ENCODE measurements at places on chromosomes 12 and 14.
A peak's percentile ranks its signal among the peaks of the same experiment; 100 is the strongest.

DNA sequence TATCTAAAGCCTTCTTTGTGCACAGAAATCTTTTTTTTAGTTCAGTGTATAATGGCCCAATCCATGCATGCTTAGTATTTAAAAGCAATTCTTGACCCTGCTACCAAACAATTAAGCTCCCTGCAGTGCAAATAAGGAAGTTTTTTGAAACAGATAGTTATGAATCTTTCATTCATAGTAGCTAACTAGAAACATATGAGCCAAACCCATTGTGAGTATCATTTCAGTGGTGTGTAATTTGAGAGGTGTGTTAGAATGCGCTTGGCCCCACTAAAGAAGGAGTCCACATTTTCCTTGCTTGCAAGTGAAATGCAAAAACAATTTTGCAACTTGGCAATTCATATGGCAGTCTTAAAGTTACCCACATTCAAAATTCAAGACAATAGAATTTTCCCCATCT is 14.4 kb downstream of the EPS8 start:
- no peak for DNase-seq

DNA sequence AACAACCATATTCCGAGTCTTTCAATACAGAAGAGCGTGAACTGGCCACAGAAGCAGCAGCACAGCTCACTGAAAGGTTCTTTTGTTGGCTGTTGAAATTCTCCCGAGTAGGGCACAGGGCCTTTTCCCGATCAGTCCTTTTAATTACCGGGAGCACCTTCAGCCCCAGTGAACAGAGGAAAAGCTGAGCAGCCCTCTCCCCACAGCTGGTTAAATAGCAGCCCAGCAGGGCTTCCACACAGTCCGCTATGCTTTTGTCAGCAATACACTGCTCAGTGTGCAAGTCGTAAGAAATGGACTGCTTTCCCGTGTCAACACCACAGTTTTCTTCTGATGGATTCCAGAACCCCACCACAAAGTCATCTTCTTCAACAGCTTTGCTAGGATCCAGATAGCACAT is 61.3 kb downstream of the DICER1 start:
- DNase-seq = no peak

GRCh38 chr14:70934502-70935134 is 27.4 kb downstream of the PCNX1 start:
- no peak for DNase-seq

GRCh38 chr14:58280954-58281787 is 17.2 kb upstream of the ARID4A start:
- peak; percentile 96 for DNase-seq

DNA sequence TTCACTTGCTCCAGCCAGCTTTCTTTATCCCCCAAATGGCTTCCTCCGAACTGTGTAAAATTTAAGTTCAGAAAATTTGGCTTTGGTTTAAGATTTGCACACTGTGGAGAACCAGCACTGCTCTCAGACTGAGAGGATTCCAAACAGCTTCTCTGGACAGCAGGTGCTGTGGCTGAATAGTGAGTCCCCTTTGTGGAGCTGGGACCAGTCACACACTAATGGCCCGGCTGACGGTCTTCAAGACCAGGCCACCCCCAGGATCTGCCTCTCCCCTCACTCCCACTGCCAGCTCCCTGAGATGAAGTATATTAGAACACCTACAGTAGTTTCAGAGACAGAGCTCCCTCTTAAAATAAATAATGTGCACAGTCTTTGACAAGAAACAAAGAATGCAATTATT is 267.3 kb downstream of the BCAT1 start:
- no peak for DNase-seq

- no peak for DNase-seq
These were observed 13.8 kb downstream of the ZC2HC1C start for GRCh38 chr14:75083271-75083670.
